ENCODE measurements at places on chromosomes 2 and 18.

DNA sequence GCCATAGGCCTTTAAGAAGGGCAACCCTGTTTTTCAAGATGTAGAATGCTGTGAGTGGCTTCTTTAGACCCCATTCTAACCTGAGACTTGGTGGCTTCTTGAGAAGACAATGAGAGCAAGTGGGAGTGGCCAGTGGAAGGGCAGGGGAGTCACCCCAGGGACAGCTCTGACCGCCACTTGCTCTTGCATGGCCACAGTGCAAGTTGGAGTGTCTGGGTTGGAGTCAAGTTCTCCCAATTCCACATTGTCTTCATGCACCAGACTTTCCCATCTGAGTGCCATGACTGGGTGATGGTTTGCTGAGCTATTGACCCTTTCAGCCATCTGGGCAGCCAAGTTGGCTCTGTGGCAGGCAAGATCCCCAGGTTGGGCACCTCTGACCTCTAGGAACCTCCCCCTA is 148.0 kb upstream of the SKOR2 start:
- no peak for DNase-seq

GRCh38 chr2:59312029-59312428 is 1070.9 kb upstream of the FANCL start:
- DNase-seq = no peak

DNA sequence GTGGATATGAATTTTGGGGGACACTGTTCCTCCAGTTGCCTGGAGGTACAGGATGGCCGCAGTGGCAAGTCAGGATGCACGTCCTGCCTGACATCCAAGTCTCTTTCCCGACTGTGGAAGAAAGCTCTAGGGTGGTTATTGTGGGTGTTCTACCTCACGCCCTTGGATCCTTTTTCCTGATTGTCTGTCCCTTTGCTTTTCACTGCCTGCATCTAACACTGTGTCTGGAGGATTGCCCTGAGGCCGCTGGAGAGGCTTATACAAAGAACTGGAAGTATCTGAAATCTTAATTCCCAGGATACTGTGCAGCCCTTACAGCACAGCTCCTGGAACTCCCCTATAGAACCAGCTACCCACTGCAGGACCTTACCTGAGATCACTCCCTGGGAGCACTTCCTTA is 250.5 kb downstream of the TFCP2L1 start:
- no peak for DNase-seq

- no peak for DNase-seq
Measured at GRCh38 chr2:126719833-126720351, 63.9 kb downstream of the GYPC start.

DNA sequence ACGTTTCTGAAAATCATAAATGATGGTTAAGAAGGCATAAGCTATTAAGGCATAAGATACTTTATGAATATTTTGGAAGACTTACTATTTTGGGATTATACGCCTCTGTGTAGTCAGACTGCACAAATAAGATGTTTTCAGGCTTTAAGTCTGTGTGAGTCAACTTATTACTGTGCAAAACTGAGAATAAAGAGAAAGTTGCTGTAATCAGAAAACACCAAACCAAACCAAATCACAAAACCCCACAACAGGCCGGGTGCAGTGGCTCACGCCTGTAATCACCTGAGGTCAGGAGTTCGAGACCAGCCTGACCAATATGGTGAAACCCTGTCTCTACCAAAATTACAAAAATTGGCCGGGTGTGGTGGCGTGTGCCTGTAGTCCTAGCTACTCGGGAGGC is 7.7 kb downstream of the CLK1 start:
- DNase-seq = no peak

DNA sequence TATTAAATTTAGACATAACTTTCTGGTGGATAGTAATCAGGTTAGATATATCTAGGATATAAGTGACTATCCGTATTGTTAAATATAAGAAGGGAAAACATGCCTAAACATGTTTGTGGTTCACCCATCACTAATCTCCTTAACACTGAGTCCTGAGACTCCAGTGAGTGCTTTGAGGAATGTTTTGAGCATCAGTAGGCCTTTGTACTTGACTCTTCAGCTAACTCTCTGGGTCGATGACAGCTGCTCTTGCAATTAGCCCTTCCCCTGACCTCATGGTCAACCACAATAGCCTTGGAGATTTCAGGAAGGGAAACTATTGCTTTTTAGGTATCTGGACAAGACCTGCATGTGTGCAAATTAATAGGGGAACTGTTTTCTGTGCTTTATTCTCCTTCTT is 716.8 kb downstream of the EPHA4 start:
- DNase-seq = no peak

- no peak for DNase-seq
Measured at GRCh38 chr2:217791551-217791950, 211.2 kb downstream of the TNS1 start.

DNA sequence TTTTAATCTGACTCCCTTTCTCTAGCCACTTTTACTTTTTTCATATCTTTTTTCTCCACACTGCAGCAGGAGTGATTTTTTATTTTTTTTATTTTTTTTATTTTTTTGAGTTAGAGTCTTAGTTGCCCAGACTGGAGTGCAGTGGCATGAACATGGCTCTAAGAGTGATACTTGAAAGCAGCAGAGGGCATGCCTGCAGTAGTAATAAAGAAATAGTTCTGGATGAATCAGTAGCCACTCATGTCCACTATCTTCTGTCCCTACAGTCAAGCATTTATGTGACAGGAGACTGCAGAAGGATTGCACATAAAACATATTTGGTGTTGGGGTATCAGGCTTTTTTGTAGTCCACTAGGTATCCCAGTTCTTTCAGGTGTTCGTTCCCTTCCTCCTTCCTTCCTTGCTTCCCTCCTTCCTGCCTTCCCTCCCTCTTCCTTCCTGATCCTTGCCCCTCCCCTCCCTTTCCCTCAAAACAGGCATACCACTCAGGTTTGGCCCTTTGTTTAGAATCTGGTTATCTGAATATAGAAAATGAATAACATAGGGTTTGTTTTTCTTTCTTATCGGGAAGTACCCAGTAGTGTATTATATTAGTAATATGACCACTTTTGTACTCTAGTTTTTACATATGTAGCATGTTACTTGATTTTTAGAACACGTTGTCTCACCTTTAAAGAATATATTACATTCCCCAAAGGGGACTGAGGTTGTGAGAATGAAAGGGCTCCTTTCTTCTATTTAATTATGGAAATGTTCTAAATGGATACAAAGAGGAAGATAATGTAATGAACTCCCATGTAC is 23.5 kb downstream of the MIB1 start:
- DNase-seq = no peak

DNA sequence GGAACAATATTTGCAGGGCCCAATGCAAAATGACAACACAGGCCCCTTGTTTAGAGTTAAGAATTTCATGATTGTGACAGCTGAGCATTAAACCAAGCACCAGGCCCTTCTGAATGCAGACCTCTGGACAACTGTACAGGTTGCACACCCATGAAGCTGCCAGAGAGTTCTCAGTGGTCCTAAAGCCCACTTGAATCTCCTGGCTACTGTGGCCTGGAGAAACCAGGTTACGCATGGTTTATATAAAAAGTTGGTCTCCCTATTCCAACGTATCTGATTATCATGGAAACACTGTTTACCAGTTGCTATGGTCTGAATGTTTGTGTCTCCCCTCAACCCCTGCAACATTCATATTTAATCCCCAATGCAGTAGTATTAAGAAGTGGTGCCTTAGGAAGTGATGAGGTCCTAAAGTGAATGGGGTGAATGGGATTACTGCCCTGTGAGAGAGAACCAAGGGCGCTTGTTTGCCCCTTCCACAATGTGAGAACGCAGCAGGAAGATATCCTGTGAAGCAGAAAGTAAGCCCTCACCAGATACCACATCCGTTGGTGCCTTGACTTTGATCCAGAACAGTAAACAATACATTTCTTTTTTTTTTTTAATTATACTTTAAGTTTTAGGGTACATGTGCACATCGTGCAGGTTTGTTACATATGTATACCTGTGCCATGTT is 48.0 kb upstream of the ANXA4 start:
- no peak for DNase-seq

DNA sequence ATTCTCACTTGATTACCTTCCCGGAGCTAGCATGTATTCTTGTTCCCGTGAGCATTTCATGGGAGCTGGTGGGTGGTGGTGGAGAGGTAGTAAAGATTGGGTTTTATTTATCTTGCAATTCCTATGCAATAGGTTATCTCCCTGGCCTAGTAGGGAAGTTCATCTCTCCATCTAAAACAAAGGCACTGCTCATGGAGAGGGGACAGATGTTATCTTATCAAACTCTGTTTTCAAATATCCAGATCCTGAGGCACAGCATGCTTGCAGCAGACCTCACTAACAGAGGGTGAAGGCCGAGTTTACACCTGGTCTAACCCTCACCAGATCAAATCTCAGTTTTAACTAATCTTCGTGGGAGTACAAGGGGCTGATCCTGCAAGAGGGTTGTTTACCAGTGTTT is 98.9 kb downstream of the CYRIA start:
- no peak for DNase-seq

- DNase-seq = no peak
Measured at GRCh38 chr2:204027091-204027490, 90.5 kb downstream of the ICOS start.

- no peak for DNase-seq
Measured at GRCh38 chr2:219512524-219513216, 1.6 kb upstream of the ASIC4 start.

GRCh38 chr2:157488877-157489276 is 45.0 kb upstream of the CYTIP start:
- DNase-seq = no peak

GRCh38 chr2:112996635-112997034 is 8.6 kb upstream of the IL36A start:
- DNase-seq = peak; percentile 59

Data from activated T-cell treated with anti-CD3 and anti-CD28 coated beads, Interleukin-2, amount 50 U/mL, for 24 hours (primary cell).